Esophagus muscularis mucosa (tissue), 4 donors: ENCODE measurements at places on chromosomes 3 and 15. TPM values are rescaled to one million over a fixed set of nuclear protein-coding genes. Genes with fewer than 3 reads are reported as not detected.

- DNase-seq: no peak
Measured at GRCh38 chr3:23377928-23378672, 175.0 kb downstream of the UBE2E2 start.

GRCh38 chr3:139491966-139492365 lies 15.7 kb upstream of the RBP2 start:
- no peak for DNase-seq

DNA sequence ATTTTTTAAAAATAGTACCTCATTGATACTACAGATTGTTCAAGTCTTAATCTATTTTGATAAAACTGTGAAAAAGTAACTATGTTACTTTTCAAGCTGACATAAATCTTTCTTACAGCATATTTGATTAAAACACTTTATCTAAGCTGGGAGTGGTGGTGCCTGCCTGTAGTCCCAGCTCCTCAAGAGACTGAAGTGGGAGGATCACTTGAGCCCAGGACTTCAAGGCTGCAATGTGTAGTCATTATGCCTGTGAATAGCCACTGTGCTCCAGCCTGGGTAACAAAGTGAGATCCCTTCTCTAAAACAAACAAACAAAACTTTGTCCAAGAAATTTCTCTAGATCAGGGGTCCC lies 59.6 kb upstream of the NEDD4 start:
- DNase-seq: no peak

LRRIQ4 gene
- not detected for total RNA-seq

GPR160 gene
- 2.9 TPM for total RNA-seq

BNC1 gene
- not detected for total RNA-seq

PP2D1 gene
- total RNA-seq: not detected
